ENCODE measurements at places on chromosomes 4 and X.
A peak's percentile ranks its signal among the peaks of the same experiment; 100 is the strongest.

DNA sequence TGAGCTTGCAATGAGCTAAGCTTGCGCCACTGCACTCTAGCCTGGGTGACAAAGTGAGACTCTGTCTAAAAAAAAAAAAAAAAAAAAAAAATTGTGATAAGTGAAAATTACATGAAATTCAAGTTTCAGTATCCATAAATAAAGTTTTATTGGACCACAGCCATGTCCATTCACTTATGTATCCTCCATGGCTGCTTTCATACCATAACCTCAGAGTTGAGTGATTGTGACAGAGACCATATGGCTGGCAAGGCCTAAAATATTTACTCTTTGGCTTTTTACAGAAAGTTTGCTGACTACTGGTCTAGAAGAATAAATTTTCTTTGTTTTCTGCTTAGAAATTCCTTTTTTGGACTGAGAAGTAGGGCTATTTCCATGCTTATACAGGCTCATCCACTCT lies 11.8 kb upstream of the SHISA3 start:
- DNase-seq, result no peak

GRCh38 chr4:123396307-123397143 lies at the start of gene SPRY1:
Gene SPRY1 (plus strand): TSS chr4:123396795. CDS start chr4:123401592, 4,797 bp downstream.
- DNase-seq, result peak; percentile 93

DNA sequence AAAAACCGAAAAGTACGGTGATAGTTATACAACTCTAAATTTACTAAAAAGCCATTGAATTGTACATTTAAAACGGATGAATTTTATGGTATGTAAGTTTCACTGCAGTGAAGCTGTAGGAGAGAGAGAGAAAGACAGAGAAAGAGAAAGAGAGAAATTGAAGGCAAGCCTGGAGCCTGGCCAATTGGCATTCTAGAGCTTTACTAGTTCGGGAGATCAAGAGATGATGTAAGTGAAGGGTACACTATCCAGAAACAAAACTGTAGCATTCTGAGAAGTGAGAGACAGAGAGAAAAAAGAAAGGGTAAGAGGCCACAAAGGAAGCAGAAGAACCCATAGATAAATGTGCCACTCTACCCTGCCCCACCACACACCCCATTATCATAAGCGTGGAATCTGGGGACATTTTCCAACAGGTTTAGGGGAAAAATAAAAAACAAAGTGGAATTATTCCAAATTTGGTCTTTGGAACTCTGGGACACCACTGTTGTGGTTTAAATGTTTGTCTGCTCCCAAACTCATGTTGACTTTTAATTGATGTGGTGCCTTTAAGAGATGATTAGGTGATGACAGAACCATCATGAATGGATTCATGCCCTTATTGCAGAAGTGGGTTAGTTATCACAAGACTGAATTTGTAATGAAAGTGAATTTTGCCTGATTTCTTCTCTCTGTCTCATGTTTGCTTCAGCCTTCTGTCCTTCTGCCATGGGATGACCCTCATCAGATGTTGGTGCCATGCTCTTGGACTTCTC lies 123.0 kb upstream of the PLS3 start:
- DNase-seq, result no peak

DNA sequence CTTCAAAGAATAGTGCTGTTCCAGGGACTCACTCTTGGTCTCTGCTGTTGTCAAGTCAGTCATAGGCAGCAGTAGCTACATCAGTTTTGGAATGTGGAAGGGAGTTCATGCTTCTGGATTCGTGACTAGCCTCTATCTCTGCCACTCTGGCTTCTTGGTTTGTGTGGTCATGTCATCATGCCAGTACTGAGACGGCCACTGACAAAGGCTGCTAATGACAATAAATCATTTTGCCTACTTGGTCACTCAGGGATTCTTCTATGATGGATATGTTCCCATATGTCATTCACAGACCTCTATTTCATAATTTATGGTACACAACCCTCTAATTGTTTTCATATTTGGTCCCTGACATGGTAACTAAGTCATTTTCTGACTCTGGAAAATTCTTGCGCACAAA lies 450.8 kb upstream of the BOD1L1 start:
- no peak for DNase-seq

- DNase-seq, result no peak
Observed at GRCh38 chr4:102529977-102530376, 28.8 kb downstream of the NFKB1 start.

GRCh38 chr4:113057891-113058290 lies 8.4 kb downstream of the ANK2 start:
- DNase-seq, result no peak

- DNase-seq, result no peak
Observed at GRCh38 chrX:72001471-72001870, 90.8 kb downstream of the NHSL2 start.

- DNase-seq, result no peak
Observed at GRCh38 chr4:35867057-35867456, 377.3 kb downstream of the ARAP2 start.

GRCh38 chr4:187500796-187501195 lies 494.8 kb upstream of the ZFP42 start:
- no peak for DNase-seq

GRCh38 chr4:55612341-55612740 lies 20.3 kb upstream of the PDCL2 start:
- no peak for DNase-seq

GRCh38 chr4:188647820-188648370 lies 508.7 kb downstream of the TRIML1 start:
- DNase-seq, result no peak

- no peak for DNase-seq
Observed at GRCh38 chr4:188783175-188783574, 643.9 kb downstream of the TRIML1 start.

DNA sequence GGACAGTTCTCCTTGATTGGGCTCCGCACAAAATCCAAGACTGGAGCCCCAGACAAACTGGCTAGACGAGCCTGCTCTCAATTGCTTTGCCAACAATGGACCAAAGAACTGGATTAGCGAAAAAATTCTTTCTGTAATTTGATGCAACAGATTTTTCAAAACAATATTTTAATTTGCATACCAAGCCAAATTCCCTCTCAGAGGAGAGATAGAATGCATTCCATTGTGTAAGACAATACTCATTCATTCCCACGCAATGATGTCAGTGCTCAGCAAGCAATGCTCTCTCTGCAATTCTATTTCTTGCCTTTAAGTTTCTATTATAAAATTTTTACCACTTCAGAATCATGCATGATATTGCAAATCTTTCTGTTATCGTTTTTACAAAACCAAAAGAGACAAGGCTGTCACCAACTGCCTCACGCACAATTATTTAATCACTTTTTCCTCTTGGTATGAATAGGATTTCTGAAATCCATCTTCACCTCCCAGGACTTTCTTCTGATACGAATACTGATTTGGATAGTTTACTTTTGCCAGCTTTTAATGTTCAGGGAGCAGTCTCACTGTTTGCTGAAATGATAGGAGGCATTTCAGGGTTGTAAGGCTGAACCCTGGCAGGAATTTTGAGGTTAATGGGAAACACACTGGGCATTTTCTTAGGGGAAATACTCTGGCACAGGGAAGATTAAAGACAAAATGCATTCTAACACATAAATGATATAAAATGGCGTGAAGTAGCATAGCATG lies 46.1 kb upstream of the HCCS start:
- no peak for DNase-seq

- no peak for DNase-seq
Observed at GRCh38 chr4:119695216-119695615, 66.6 kb upstream of the PDE5A start.

DNA sequence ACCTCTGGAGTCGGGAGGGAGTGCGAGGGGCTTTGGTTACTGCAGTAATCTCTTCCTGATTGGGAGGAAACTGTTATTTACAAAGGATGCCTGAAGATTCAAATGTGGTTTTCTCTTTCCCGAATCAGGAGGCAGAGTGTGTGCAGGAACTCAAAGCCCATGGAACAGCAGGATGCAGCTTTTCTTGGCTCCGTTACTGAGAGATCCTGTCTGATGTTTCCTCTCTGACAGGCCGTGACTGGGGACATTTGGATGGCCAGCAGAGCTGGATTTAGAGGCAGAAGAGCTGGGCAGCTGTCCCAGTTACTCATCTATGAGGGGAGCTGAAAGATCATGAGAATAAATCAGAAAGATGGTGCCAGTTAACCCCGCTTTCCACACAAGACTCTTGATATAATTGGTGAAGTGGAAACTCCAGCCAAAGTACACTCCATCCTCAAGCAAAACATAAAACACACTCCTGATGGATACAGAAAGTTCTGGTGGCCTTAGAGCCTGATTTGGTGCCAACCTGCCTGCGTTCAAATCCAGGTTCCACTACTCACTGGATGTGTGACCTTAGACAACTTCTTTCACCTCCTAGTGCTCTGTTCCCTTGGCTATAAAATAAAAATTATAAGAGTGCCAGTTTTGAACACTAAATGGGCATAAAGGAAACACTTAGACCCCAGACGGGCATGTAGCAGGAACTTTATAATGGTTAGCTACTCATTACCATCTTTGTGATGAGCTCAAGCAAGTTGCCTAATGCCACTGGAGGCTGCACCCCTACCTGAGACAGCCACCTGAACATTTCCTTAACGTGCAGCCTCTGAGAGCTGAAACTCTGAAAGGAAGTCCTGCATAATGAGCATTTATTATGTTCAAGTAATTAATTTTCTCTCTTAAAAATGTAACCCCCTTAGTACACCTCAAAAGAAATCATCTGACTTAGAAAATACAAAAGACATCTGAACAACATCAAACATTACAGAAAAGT lies 349.0 kb upstream of the GATB start:
- DNase-seq, result no peak

GRCh38 chr4:17713779-17714178 lies 67.6 kb downstream of the FAM184B start:
- DNase-seq, result no peak

- no peak for DNase-seq
Observed at GRCh38 chr4:24701683-24702082, 93.7 kb upstream of the SOD3 start.

GRCh38 chr4:174983128-174983750 lies 65.1 kb downstream of the ADAM29 start:
- no peak for DNase-seq

- DNase-seq, result peak; percentile 78
Observed at GRCh38 chr4:184815046-184815877, 10.5 kb downstream of the ACSL1 start.

DNA sequence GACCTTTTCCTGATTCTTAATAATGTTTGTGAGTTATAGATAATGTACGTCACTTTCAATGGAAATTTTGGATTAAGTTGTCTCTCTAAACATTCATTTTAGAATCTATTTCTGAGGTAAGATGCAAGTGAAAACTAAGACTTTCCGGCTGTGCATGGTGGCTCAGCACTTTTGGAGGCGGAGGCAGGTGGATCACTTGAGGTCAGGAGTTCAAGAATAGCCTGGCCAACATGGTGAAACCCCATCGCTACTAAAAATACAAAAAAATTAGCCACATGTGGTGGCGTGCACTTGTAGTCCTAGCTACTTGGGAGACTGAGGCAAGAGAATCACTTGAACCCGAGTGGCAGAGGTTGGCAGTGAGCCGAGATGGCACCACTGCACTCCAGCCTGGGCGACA lies 524.6 kb upstream of the SLIT2 start:
- no peak for DNase-seq

GRCh38 chr4:122584519-122584918 lies 36.3 kb downstream of the IL21 start:
- DNase-seq, result no peak

DNA sequence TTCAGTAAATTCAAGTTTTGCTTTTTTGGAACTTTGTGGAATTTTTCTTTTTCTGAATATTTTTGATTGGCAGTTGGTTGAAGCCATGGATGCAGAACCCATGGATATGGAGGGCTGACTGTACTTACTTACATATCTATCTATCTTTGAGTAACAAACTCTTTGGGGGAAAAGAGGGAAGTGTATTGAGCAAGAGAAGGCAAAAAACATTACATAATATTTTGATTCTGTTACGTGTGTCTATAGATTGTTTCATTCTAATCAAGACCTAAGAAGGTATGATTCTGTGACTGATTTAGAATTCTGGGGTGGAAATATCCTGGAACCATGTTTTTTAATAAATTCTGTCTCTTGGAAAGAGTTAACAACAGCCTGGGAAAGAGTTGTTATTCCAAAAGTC lies 31.5 kb downstream of the GRSF1 start:
- DNase-seq, result no peak

- no peak for DNase-seq
Observed at GRCh38 chrX:31563792-31564191, 492.0 kb upstream of the FTHL17 start.

- no peak for DNase-seq
Observed at GRCh38 chrX:124344246-124344645, 2.1 kb upstream of the SH2D1A start.

GRCh38 chr4:8582436-8582835 lies 2.2 kb downstream of the GPR78 start:
- no peak for DNase-seq

GRCh38 chr4:47490550-47490949 lies 5.5 kb downstream of the ATP10D start:
- DNase-seq, result no peak

- DNase-seq, result no peak
Observed at GRCh38 chrX:75648803-75649588, 126.2 kb upstream of the ZDHHC15 start.

DNA sequence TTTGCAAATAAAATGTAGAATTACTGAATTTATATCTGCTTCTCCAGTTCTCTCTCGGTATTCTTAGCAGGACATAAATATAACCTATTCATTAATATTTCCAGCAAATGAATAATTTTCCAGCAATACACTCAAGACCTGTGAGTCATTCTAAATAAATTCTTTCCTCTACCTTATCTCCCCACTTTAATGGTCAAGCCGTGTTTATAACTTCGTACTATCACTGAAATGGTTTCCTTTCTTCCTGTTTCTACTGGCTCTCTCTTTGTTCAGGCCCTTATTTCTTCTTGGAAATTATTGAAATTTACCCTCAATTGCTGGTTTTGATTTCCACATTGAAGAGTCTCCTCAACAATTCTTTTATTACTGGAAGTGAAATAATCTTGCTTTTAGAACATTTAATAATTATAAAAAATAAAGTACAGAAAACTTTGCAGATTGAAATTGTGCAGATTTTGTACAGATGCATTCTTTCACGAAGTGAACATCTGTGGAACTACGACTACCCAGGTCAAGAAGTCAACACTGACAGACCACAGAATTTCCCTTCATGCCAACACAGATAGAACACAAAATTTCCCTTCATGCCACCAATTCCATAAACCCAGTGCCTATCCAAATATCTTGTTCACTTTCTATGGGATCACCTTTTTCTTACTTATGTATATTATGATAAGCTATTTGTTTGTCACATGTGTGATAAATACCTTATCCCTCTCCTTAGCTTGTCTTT lies 205.7 kb downstream of the FAT4 start:
- no peak for DNase-seq

GRCh38 chrX:134632355-134632754 lies 25.9 kb downstream of the PLAC1 start:
- no peak for DNase-seq

DNA sequence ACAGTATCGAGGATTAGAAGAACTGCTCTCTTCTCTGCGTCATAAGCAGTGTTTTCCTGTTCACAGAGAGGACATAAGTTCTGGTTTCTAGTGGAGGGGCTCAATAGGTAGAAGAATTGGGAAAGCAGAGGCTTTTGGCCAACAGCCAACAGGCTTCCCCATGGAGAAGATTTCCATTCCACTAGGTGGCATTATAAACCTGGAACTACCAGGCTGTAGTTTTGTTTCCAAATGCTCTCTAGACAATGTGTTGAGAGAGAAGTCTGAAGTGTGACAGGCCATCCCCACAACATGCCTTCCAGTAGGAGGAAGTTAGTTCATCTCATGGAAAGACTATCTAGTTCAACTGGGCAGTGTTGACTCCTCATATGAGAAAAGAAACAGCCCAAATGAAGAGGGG lies 63.8 kb upstream of the ANXA10 start:
- DNase-seq, result no peak

- no peak for DNase-seq
Observed at GRCh38 chr4:53916431-53916889, 147.9 kb downstream of the CHIC2 start.

- DNase-seq, result no peak
Observed at GRCh38 chrX:123728016-123728415, 4.8 kb downstream of the THOC2 start.

Data from transverse colon (tissue), 4 donors.